NCI-H187 treated with DMSO at 0.1 percent for 48 hours (cell line): ENCODE measurements at places on chromosomes 1 and 21.

DNA sequence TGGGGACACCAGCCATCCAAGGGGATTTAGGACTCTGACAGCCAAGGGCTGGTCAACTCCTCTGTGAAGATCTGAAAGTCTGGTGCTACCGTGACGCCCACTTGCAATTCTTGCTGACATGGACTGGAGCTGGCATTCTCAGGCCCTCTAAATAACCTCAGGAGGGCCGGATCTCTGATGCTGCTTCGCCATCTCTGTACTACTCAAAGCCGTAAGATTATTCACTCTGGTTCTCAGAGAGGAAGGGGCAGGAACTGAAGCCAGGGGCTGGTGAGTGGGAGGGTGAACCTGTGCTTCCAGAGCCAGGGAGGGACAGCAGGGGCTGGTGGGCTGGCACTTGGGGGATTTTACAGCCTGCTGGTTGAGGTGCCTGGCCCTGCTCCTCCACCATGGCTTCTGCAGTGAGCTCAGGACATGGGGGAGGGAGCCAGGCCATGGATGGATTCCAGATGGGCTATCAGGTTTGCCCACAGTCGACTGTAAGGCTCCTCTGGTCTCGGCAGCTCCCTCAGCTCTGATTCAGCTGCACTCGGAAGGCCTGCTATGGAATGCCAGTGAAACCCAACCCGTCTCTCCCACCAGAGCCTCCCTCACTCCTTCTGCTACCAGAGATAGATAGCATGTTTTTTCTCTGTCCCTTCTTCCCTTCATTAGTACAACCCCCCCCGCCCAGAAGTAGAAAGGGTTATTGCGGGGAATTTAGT is 84.5 kb downstream of the PLXNA2 start:
- DNase-seq: no peak

DNA sequence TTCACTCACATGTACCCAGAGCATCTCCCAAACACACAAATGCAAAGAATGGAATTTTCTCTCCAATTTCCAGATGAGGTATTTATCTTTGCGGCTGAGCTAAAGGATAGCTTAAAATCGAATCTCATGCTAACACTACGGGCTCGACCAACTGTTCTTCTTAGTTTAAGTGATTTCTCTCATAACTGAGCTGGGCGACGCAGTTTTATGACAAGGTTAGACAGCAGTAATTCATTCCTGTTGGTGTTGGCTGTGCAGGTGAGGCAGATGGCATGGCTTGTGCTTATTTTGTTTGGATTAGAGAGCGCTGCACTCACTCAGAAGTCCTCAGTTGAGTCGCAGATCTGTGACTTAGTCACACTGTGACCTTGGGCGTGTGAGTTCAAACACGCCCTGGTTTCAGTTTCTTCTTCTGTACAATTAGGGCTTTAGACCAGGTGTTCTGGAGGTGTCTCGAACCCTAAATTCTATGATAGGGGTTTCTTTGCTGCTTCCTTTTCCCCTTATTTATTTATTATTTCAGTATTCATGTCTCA is 41.5 kb upstream of the MRPS6 start:
- no peak for DNase-seq

DNA sequence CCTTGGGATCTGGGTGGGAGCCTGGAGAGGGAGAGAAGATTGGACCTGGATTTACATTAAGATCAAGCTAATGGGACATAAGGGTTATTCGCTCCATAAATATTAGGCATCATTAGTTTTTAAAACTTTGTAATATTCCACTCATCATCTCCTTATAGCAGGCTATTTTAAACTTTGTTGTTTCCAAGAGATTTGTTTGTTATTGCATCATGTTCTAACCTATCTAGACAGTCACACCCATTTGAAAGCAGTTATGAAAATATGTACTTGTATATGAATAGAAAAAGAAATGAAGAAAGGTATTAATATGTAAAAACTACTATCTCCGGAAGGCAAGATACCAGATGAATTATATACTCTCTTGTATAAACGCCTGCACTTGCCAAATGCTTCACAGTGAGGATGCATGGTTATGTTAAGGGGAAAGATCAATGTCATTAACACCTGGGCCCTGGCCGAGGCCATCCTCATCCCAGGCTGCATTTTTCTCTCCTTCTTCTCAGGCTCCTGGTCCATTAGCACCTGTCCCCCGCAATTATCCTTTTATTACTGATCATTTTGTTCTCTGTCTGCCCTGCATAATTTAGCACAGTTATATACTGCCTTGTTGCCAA is 468.2 kb downstream of the MATN1 start:
- no peak for DNase-seq

DNA sequence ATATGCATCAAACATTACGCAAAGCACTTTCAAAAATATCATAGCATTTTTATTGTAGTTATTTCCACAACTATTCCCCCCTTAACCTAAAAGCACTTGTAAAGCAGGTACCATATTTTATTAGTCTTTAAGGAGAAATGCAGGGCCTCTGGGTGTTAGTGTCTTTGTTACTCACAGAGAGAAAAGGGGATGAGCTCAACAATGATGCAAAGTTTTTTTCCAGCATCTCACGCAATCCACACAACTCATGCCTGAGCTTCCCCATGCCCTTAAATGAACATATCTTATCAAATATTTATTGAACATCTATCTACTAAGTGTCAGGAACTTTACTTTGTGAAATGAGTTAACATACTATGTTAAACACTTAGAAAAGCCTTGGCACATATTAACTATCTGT is 50.6 kb downstream of the BEND5 start:
- no peak for DNase-seq

DNA sequence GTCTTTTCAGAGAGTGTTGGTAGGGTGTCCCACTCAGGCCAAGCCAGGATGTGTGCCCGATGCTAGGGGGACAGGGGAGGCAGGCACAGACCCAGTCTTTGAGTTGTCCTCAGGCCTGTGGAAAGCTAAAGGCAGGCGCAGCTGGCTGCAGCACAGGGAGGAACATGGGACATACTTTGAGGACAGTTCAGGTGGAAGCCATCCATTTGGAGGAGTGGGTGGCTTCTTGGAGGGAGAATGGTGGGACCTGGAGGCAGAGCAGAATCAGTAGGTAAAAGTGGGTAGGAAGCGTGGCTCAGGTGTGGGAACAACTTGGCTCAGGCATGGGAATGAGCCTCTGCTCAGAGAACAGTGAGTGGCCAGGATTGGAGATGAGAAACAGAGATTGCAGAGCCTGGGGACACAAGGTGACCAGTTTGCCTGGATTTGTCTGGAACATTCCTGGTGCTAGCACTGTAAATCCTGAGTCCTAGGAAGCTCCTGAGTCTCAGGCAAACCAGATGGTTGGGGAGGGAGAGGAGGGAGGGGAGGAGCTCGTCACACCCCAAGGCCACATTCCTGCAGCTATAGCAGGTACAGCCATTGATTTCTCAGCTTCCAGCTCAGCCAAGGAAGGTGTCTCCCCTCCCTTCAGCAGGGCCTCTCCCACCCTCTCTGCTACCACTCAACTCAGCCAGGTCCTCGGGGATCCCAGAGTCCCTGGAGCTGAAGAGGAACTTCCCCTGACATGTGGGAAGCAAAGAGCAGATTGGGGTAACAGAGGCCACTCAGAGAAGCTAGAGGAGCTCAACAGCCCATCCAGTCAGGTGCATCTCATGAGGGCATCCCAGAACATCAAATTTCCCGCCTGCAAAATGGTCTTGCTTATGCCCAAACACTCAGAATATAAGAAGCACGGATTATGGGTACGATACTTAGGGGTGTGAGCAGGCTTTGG is 65.2 kb upstream of the TINAGL1 start:
- DNase-seq: no peak
